ENCODE measurements at places on chromosomes 11 and 22.

- DNase-seq, result no peak
These were observed 181.0 kb downstream of the TENM4 start for GRCh38 chr11:79259800-79260199.

DNA sequence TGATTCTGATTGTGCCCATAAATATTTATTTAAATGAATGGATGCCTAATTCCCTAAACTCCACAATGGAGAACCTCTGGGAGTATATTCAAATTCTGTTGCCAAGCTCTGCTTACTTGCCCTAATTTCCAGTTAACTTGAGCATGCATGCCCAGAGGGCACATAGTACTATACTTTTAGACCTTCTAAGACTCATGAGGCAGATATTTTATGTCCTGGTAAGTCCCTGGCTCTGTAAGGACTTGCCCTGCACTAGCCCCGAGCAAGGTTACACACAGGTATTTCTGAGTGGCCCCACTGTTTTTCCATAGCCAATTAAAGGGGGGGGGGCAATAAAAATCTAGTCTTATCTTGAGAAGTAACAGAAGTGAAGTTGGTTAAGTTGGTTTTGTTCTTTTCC is 21.1 kb upstream of the CAPRIN1 start:
- DNase-seq, result no peak

GRCh38 chr22:25970374-25970911 is 198.8 kb upstream of the SEZ6L start:
- no peak for DNase-seq

DNA sequence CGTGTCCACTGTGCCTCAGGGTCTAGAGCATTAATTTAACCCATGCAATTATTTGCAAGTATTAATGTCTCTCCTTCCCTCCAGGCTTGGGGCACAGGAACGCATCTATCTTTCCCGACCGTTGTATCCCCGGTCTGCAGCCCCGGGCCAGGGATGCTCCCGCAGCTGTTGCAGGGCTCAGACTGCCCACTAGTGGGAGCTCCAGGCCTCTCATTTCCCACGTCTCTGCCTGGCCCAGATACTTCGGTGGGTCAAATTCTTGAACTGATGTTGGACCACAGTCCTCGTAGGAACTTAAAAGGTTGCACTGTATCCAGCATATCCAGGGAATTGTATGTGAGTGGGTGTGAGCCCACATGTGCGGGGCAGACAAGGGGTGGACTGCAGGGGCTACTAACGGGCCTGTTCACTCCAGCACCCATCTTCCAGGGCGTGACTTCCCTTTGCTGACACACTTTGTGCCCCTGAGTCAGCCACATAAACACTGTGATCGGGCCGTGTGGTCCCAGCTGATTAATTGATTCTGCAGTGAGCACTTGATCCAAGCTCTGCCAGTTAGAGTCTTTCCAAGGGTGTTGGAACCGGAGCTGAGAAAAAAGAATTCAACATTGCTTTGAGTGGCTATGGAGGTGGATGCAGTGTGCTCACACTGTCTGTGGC is 451.3 kb downstream of the TBC1D22A start:
- DNase-seq, result no peak

DNA sequence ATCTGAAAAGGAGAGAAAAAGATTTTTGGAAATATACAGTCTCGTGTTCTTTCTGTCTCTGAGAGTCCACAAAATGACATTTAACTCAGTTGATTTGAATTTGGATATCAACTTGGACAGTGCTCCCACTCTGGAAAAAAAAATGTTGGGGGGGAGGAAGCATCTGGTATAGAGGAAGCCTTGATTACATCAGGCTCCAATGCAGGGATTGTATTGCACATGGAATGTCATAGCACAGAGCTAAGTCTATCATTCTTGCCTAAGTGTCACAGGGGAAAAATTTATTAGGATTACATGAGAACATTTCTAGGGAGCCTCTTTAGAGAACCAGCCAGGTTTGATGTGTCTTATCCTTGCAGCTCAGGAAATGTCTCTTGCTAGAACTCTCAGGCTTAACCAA is 23.0 kb downstream of the MS4A6A start:
- DNase-seq, result no peak

DNA sequence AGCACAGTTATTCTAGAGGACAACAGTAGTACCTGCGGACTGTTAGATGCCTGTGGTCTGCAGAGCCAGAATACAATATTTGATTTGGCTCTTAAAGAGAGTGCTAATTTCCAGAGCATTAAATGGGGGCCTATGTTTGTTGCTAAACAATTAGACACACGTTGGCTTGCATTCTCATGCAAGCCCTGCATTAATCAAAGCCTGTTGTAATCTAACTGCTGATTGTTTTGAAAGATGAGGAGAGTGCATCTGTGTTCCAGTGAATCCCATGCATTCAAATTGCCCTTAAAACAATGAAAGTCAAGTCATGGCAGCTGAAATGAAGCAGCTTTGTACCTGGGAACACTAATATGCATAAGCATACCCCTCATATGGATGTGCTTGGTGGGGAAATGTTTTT is 419.4 kb downstream of the DYNC2H1 start:
- no peak for DNase-seq

DNA sequence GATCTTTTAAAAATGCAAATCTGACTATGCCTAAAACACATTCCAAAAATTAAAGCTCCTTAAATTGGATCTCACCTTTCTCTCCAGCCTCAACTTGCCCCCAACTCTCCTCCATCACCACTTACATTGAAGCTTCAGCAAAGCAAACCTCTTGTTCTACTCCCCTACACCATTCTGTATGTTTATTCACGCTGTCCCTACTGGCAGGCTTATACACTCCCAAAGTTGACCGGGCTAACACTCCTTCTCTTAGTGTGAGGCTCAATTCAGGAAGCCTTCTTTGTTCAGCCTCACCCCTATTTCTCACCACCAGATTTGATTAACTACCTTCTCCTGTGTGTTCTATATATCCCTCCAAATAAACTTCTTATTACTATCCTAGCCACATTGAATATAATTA is 1.8 kb upstream of the GDPD4 start:
- no peak for DNase-seq

GRCh38 chr22:38110008-38110862 is at the start of gene BAIAP2L2:
Gene BAIAP2L2, minus strand, starts transcription at chr22:38110684. Its CDS starts 159 bp downstream, at chr22:38110525.
- DNase-seq, result no peak

DNA sequence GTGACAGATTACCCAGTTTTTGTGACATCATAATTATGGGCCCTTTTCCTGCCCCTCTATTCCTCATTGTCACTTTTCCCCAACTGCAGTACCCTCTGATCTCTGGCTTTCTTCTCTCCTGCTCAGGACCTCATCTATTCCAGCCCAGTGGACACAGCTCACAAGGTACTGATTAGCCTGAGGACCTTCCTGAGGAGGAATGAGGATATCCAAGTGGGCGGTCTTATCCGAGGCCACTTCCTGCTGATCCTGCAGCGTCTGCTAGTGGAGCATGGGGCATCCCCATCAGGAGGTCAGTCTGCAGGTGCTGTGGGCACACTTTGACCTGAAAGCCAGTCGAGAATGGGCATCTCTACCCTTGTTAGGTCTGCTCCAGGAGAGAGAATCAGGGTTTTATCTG is 24.5 kb upstream of the CCDC134 start:
- no peak for DNase-seq

Measured in NCI-H774 (cell line).